NCI-H460 (cell line): ENCODE measurements at places on chromosomes 2 and 18. TPM values are rescaled to one million over a fixed set of nuclear protein-coding genes. Genes with fewer than 3 reads are reported as not detected.

Gene SOX11
- 0.03 and 0.05 TPM in 2 replicates for total RNA-seq

DNA sequence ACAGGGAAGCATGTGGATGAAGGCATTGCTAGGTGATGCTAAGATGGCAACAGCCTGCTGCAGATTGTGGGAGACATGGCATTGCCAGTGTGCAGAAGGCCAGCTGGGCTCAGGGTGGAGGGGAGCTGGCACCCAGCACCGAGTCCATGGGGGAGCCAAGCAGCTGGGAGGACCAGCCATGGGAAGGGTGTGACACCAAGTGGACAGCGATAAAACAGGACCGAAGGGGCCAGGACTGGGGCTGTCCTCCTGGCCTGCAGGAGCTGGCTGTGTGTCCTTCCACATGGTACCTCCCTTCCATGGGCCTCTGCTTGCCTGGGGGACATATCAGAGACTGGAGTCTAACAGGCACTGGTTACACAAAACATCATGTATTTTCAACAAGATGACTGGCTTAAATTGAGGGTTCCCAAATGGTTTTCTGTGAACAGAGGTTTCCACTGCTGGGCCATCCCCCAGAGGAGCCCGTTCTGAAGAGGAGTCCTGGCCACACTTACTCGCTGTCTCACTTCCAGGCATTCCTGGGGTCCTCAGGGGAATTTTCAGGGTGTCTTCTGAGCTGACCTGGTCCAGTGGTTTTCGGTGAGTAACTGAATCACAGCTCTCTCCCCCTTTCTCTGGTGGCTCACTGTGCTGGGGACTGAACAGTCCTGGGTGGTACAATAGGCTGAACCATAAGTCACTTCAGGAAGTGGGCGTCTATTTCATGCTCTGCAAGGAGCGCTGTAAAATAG lies 60.4 kb upstream of the TNP1 start:
- no peak for DNase-seq

DNA sequence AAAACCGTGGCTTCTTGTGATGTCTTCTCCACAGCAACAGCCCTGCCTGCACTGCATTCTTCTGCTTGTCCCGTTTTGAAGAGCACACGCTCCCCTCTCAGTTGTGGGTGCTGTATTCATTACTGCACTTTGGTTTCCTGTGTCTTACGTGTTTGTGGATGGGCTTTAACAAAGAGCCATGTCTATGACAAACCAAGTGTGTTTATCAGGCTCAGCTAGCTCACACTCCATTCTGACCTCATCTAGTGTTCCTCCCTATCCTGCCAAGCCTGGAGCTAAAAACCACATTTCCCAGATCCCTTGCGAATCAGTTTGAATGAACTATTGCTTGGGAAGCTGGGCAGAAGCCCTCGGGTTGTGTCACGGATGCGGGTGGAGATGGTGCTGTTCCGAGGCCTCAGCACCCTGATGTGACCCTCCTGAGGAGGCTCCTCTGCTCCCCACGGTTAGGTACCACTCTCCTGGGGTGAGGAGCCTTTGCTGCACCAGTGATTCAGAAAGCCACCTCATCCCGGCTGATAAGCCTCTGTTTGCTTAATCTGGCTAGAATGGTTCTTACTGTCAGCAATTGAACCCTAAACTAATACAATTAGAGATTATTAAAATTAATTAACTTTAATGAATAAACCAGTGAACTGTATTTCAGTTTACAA lies 116.5 kb downstream of the GALR1 start:
- DNase-seq, result no peak

Gene TDRD15
- total RNA-seq, result not detected in 2 replicates

Gene GCKR
- total RNA-seq, result not detected in 2 replicates

Gene PIK3C3
- total RNA-seq, result 19.9 and 41.3 TPM in 2 replicates

DNA sequence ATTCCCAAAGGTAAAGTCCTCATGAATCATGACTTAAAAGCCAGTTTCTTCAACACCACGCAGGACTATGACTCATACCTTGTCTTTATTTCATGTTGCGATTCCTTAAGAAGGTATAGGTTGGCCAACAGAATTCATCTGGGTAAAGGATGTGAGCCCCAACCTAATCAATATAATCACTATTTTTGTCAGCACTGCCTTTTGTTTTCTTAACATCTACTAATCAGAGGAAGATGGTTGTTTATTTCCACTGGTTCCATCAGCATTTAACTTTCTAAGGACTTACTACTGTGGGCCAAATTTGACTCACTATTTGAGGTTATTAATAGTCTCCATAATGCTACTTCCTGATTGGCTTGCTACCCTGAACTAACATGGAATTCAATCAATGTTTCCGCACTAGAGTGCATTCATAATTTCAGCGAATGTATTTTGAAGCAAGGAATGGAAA lies 78.6 kb downstream of the SCG2 start:
- no peak for DNase-seq

DNA sequence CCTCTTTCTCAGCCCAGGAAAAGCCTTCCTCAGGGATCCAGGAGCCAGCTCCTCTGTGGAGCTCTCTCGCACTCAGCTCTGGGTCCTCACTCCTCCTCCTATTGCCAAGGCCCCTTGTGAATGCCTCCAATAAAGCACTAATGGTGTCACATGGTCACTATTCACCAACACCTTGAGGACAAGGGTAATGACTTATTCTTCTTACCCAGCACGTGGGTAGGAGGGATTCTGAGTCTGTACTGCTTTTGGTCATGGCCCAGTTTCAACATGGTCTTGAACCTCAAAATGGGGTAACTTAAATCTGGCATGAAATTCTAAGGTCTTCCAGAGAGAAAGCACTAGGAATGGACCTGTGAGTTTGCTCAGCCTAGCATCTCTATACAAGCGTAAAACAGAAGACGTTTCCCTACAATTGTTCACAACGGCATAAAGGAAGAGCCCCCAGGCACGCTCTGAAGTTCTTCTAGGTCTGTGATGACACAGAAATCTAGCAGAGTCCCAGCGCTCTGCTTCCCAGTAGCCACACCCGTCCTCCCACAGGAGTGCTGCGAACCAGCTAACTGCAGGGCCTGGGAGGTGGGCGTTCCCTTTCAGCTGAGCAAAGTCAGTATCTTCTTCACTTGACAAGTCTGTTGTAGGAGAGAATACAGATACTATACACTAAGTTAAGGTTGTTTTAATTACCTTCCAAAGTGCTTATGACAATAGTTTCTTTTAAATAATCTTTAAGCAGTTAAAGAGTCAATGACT lies 14.6 kb upstream of the KIDINS220 start:
- DNase-seq, result no peak

Gene EML6
- total RNA-seq, result 0.09 and 0.17 TPM in 2 replicates

Gene CYS1
- 0.14 and 0.22 TPM in 2 replicates for total RNA-seq

Gene VIL1
- total RNA-seq, result 0.02 TPM in 1 of 2 replicates, not detected in the other

Gene HOXD3
- total RNA-seq, result not detected in 2 replicates

Gene GREB1
- total RNA-seq, result 1.8 and 2.4 TPM in 2 replicates

- no peak for DNase-seq
Observed at GRCh38 chr2:69309351-69310110, 77.5 kb downstream of the GFPT1 start.

DNA sequence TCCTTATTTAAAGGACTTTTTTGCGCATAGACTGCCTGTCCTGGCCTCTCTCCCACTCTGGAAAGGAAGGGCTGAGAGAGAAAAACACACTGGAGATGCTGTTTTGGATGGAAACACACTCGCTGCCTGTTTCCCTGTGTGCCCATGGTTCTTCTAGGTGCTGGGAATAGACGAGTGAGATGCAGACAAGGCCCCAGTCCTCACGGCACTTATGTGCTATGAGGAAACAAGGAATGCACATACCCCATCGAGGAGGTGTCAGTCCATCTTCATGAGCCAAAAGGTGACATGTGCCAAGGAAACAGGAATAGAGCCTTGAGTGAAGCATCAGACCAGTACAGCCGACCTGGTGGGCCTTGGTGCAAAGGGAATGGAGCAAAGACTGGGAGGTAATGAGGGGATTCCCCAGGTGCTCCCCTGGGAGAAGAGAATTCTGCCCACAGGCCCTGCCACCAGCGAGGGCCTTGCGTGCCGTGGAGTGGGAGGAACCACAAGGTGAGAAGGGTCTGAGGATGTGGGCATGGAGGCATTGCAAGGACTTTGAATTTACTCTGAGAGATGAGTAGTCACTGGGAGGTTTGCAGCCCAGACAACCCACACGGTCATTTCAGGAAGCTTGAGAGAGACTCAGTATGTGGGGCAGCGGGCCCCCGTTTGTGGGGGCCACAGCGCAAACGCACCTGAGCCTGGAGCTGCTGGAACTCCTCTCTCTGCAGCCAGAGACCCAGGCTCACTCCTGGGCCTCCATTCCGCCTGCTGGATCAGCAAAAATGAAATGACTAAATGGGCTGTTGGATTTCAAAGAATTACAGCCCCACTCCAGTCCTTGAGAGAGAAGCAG lies 197.5 kb upstream of the COPS8 start:
- DNase-seq, result no peak

Gene REEP1
- 0.55 TPM in 1 of 2 replicates, not detected in the other for total RNA-seq

GRCh38 chr2:96533292-96534073 lies 3.1 kb upstream of the ARID5A start:
- no peak for DNase-seq

Gene SATB2
- total RNA-seq, result 13.4 and 13.7 TPM in 2 replicates

- DNase-seq, result no peak
Observed at GRCh38 chr18:11178951-11179549, 29.7 kb upstream of the PIEZO2 start.

- DNase-seq, result no peak
Observed at GRCh38 chr18:13294309-13294708, 75.7 kb downstream of the LDLRAD4 start.

Gene SERPINB11
- 107 and 126 TPM in 2 replicates for total RNA-seq

DNA sequence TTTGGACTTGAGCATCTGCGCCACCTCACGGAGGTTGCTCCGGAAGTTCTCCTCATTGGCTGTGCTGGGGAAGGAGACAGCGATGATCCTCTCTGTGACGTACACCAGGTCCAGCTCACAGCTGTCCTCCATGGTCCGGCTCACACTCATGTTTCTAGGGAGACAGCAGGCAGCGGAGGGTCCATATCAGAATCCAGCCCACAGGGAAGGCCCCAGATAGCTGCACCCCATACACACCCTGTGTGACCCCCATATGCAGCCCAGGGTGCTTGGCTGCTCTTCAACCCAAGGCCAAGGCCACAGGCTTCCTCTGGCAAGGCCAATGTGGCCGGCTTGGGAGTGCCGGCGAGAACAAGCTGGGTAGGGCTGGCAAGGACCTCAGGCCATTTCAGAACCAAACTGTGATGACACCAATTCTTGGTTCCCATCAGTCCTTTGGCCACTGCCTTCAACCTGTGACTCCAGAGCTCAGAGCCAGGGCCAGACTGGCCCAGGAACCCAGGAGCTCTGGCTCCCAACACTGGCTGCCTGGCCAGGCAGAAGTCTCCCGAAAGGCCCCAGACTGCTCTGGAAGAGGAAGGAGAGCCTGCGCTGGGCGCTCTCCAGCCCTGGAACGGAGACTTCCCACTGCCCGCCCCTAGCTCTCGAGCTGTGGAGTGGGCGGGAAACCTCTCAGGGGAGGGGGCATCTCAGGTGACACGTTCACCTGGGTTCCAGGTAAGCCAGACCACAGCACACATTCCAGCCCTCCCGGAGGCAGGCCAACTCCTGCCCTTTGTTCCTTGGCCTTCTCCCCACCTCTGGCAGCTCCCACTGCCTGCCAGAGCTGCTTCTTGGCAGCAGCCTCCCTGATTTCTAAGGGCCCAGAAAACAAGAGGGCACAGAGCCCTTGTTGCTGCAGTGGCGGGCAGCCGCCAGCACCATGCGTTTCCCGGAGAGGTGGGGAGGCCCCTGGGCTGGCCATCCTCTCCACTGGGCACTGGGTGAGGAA lies 104.7 kb downstream of the TNS1 start:
- DNase-seq, result no peak

- no peak for DNase-seq
Observed at GRCh38 chr18:59769129-59769865, 72.1 kb upstream of the CCBE1 start.

DNA sequence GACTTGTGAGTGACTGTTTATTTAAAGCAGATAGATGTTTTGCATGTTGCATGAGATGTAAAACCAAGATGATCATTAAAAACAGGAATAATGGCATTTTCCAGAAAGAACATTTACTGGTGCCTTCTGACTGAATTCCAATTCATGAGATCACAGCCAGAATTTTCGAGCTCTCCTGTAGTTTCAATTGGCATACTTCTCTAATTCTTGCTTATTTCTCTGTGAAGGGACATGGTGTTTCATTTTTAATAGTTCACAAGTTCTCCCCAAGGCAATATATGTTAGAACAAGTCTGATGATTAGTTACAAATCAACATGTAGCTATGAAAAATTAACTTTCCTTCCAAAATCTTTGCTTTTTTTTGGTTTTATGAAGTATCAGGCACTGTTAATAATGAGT lies 105.7 kb downstream of the PDE1A start:
- DNase-seq, result no peak

DNA sequence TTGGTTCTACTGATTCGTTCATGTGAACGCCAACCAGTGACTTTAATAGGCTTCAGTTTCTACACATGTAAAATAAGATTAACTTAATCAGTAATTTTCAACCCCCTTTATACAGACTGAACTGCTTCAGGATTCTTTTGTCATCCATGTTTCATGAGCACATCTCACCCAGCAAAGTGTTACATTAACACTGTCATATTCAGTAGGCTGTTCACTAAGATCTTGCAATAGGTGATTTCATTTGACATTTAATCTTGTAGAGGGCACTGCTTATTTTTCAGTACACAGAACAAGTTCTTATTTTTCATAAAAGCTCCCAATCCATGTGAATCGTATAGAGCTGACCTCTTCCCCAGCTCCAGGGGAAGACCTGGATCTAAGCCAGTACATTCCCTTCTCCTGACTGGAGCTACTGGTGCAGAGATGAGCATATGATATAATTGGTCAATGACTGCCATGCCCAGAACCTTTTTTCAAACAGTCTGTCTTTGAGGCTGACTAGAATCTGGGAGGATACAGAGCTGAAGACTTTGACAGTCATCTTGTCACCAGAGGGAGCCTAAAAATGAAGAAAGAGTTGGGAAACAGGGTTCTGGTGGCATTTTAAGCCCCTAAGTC lies 72.2 kb upstream of the CHRNA1 start:
- DNase-seq, result no peak

Gene MXD1
- total RNA-seq, result 4.4 and 4.9 TPM in 2 replicates

DNA sequence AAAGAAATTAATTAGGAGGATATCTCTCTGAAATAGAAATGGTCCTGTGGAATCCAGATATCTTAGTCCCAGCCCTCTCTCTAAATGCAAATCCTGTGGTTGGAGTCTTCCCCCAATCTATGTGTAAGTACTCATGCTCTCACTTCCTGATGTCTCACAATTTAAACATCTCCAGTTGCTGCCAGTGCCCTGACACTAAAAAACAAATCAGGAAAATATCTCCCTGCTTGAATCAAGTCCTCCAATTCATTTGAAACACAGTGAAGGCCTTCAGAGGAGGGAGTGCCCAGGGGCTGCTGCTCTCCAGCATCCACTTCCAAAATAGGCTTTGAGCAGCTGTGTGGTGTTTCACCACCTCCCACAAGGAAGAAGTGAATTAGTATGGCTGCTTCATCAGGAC lies 413.8 kb downstream of the RAD51AP2 start:
- DNase-seq, result no peak
